Inflammatory macrophage treated with lipopolysaccharide for 1 hour (primary cell): ENCODE measurements at places on chromosomes 5 and 9.

GRCh38 chr9:34624475-34625185 lies 4.2 kb downstream of the ARID3C start:
- DNase-seq: no peak

DNA sequence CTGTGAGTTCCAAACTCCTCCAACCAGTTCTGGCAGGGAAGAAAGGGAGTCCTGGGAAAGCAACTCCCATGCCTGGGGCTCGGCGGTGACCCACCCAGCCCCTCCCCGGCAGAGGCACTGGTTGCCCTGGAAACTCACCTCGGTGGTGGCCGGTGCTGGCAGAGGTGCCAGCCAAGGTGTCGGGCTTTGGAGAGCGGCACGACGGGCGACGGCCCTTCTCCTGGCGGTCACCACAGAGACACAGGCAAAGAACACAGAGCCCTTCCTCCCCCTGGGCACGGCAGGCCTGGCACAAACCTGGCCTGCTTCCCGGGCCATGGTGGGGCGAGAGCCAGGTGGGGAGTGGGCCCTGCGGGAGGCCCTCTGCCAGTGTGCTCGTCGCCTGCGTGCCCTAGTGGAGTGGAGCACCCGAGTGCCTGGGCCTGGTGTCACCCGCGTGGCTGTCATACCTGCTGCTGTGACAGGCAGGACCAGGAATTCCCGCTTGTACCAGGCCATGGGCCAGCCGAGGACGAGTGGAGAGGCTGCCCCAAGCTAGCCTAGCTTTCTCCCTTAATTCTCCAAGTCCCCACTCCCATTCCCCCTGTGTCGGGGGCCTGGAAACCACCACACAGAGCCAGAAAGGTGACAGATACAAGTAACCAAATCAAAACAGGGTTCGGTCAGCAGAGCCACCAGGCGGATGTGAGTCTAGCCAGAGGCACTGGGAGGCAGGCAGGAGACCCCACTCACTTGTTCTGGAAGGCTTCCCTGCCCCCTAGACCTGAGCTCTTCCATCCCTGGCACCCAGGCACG lies 8.2 kb upstream of the RALGDS start:
- no peak for DNase-seq

GRCh38 chr9:130635721-130636647 lies 28.4 kb upstream of the PRDM12 start:
- no peak for DNase-seq

GRCh38 chr9:78614892-78615291 lies 318.0 kb downstream of the PSAT1 start:
- DNase-seq: no peak

GRCh38 chr9:87441251-87441650 lies 56.4 kb upstream of the DAPK1 start:
- no peak for DNase-seq

DNA sequence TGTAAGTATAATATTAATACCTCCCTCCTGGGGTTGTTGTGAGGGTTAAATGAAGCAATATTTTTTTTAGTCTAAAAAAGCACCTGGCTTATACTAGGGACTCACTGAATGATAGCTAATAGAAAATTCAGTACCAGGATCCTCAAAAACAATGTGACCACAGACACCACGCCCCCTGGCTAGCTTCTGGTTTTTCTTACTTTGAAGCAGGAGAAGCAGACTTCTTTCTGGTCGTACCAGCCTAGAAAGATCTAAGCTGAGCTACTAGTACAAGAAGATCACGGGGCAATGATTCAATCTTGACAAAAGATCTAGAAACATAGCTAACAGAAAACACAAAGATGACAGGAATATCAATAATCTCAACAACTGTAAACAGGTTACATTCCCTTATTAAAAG lies 218.5 kb upstream of the SLC30A5 start:
- no peak for DNase-seq
